ENCODE measurements at places on chromosomes 2 and 18.

- DNase-seq = peak; percentile 39
These were observed 220.9 kb downstream of the HDAC4 start for GRCh38 chr2:239179851-239180371.

DNA sequence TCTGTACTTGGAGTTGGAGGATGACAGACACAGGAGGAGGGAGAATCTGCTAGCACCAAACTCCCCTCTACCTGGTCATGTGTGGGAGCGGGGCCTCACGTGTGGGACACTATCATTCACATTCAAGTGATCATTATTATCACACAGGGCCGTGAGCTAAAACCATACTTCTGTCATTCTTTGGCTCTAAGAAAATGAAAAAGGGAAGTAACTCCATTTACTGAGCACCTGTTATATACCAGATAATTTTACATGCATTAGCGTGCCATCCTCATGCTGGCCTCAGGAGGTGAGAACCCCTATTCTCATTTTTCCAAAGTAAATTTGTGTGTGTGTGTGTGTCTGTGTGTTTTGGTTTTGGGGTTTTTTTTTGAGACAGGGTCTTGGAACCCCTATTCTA lies 150.1 kb downstream of the GLI2 start:
- DNase-seq = no peak

DNA sequence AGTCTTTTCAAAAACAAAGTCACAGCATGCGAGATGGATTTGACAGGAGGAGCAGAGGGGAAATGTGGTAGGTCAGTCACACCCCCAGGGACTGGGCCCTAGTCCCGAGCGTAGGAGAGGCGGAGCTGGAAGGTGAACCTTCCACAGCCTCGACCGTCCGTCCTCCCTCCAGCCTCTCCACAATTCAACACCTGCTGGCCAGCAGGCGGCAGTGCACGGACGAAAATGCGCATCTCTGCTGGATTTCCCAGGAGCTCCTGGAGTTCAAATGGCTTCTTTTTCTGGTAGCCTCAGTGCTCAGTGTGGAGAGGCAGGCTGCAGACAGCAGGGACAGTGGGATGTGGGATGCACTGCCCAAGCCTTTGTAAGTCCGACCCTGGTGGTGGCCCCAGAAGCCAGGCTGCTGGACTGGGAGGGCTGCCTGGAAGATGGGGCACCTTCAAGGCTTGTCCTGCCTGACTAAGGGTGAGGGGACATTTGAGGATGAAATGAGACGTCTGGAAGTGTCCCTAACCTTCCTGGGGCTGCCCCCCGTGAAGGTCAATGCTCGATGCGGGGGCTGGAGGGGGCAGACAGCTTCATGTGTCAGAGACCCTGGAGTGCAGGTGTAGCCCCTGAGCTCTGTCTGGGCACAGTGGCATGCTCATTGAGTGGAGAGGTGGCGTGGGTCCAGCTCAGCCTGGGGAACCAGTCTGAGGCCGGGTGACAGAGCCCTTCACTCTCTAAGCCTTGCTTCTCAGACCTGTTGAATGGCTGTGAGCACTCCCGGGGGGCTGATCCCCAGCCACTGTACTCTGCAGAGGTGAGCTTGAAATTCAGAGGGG lies 189.5 kb downstream of the TFCP2L1 start:
- no peak for DNase-seq

- peak; percentile 58 for DNase-seq
These were observed 22.3 kb downstream of the GPR35 start for GRCh38 chr2:240647503-240648154.

GRCh38 chr2:196131384-196131937 lies 39.9 kb downstream of the STK17B start:
- peak; percentile 74 for DNase-seq
